ENCODE measurements at places on chromosomes 2 and 18. TPM values are rescaled to one million over a fixed set of nuclear protein-coding genes. Genes with fewer than 3 reads are reported as not detected.

CFAP221 gene
- total RNA-seq, result 23.4 TPM

BCL2 gene
- 33.5 TPM for total RNA-seq

LOXL3 gene
- total RNA-seq, result 4.4 TPM

KCNJ3 gene
- total RNA-seq, result 0.32 TPM

GRCh38 chr2:145379934-145380333, 860.0 kb upstream of the ZEB2 start:
- DNase-seq, result no peak
- no peaks in the 10 kb centered on the region for H3K27me3 ChIP-seq
- H3K27ac ChIP-seq, result no peak overlapping the region
- no peaks in the 10 kb centered on the region for H3K36me3 ChIP-seq

GRCh38 chr18:25288340-25288938, 63.5 kb downstream of the ZNF521 start:
- peaks cover 3% of the 10 kb centered on the region for H3K4me1 ChIP-seq
- H3K27ac ChIP-seq, result no peak overlapping the region
- DNase-seq, result no peak
- no peak overlapping the region for H3K4me3 ChIP-seq

Measured in ovary (tissue), 10 donors.